DMS153 (cell line): ENCODE measurements at places on chromosomes 12 and 14.

GRCh38 chr14:83988275-83988674 lies 1541.7 kb upstream of the FLRT2 start:
- no peak for DNase-seq

DNA sequence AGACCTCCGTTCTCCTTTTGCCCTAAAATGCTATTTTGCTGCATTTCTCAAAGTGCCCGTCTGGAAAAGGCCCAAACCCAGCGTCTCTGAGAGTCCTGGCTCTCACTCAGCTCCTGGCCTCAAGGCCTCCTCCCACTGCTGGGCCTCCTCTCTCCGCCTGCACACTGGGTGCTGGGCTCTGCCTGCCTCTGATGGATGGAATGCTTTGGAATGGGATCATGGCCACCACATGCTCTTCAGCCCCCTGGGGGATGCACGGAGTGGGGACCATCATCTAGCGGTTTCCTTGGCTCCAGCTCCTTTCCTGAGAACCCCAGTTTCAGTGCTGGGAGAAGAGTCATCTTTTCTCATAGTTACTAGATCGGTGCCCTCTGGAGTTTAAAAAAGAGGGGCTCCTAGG lies 65.2 kb downstream of the KDM2B start:
- DNase-seq = no peak

DNA sequence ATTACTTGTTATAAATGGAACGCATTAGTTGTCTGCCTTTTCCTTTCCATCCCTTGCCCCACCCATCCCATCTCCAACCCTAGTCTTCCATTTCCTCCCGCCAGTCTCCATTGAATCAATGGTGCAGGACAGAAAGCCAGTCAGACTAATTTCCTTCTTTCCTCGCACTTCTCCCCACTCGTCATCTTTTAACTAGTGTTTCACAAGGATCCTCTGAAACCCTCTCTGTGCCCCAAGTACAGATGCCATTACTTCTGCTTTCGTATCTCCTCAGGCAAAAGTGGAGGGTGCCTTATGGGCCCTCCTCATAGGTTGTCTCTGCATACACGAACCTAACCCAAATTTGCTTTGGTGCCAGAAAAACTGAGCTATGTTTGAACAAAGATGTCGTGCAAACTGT lies 4.2 kb downstream of the DAZAP2 start:
- no peak for DNase-seq

DNA sequence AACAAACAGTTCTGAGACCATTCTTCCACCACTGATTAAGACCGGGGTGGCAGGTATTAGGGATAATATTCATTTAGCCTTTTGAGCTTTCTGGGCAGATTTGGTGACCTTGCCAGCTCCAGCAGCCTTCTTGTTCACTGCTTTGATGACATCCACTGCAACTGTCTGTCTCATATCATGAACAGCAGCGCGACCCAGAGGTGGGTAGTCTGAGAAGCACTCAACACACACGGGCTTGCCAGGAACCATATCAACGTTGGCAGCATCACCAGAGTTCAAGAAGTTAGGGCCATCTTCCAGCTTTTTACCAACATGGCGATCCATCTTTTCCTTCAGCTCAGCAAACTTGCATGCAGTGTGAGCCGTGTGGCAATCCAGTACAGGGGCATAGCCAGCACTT lies 16.9 kb downstream of the AEBP2 start:
- DNase-seq = no peak

GRCh38 chr12:3603576-3603975 lies 112.6 kb downstream of the PRMT8 start:
- no peak for DNase-seq

DNA sequence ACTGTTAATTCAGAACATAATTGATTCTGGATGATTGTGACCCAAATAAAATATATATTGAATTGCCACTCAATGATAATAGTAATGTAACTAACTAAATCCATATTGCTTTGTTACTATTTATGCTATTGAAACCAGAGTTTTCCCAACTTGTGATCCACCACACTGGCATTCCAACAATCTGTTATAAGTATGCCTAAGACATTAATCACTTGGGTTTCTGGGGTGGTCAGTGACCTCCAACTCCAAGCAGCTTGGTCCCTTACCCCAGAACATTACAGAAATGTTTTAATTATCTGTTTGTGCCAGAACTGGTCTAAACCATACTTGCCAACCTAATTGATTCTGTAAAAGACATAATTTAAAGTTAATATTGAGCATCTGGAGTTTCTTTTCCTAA lies 14.6 kb downstream of the CAPS2 start:
- no peak for DNase-seq

- DNase-seq = peak; percentile 60
These were observed 25.7 kb downstream of the KLRK1 start for GRCh38 chr12:10363914-10364814.

GRCh38 chr12:130117233-130117632 lies 45.0 kb upstream of the FZD10 start:
- no peak for DNase-seq

GRCh38 chr14:66993512-66993911 lies 195.7 kb upstream of the GARIN2 start:
- DNase-seq = no peak

DNA sequence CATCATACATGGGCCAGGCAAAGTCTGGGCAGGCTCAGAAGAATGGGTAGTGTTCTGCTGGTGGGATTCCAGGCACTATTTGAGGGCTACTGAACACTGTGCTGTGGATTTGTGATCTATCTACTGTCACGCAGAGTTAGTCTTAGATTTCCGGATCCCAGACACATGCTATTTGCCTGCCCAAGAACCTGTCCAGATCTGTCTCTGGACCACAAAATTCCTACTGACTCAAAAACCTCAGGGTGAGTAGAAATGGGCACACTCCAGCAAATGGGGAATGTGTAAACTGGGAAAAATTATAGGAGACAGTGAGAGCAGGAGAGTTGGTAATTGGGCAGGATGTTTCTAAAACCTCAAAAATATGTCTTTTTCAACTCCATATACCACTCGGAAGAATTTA lies 129.9 kb downstream of the GALC start:
- DNase-seq = no peak

DNA sequence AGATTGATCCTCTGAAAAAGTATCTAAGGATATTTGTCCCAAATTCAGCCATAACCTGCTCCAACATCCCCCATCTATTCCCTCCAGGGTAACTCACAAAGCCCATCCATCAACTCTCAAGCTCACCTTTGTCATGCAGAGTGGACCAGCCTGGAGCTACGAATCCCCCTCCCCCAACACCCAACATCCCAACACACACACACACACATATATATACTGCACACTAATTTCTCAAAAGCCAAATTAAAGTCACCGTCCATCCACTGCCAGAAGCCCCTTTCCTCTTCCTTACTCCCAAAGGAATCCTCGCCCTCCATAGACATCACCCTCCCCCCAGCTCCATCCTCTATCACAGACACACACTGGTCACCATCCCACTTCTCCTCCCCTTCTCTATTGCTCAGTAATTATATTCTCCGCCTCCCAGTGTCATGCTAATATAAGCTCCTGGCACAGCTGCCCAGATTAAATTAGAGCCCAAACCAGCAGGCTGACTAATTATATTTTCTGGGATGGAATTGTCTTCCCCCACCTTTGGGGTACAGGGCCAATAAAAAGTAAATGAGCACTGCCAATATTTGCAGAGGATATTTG lies 13.5 kb upstream of the TESPA1 start:
- DNase-seq = no peak

DNA sequence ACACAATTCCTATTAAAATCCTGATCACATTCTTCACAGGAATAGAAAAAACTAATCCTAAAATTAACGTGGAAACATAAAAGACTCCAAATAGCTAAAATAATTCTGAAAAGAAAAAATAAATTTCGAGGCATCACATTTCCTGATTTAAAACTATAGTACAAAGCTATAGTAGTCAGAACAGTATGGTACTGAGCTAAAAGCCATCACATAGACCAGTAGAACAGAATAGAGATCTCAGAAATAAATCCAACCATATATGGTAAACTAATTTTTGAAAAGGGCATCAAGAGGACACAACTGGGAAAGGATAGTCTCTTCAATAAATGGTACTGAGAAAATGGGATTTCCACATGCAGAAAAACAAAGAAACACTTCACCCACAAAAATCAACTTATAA lies 125.2 kb upstream of the DAAM1 start:
- DNase-seq = no peak

- no peak for DNase-seq
These were observed 886 bp downstream of the SIX1 start for GRCh38 chr14:60648249-60648933.

- DNase-seq = no peak
These were observed 76.1 kb upstream of the HECTD1 start for GRCh38 chr14:31283578-31284252.

GRCh38 chr14:98834119-98834518 lies 437.9 kb downstream of the BCL11B start:
- no peak for DNase-seq

GRCh38 chr12:1688086-1688710 lies 2.7 kb upstream of the ADIPOR2 start:
- DNase-seq = no peak

GRCh38 chr12:31518680-31519227 lies 72.2 kb downstream of the DENND5B start:
- DNase-seq = no peak

GRCh38 chr14:32342847-32343194 lies 13.7 kb downstream of the AKAP6 start:
- no peak for DNase-seq

DNA sequence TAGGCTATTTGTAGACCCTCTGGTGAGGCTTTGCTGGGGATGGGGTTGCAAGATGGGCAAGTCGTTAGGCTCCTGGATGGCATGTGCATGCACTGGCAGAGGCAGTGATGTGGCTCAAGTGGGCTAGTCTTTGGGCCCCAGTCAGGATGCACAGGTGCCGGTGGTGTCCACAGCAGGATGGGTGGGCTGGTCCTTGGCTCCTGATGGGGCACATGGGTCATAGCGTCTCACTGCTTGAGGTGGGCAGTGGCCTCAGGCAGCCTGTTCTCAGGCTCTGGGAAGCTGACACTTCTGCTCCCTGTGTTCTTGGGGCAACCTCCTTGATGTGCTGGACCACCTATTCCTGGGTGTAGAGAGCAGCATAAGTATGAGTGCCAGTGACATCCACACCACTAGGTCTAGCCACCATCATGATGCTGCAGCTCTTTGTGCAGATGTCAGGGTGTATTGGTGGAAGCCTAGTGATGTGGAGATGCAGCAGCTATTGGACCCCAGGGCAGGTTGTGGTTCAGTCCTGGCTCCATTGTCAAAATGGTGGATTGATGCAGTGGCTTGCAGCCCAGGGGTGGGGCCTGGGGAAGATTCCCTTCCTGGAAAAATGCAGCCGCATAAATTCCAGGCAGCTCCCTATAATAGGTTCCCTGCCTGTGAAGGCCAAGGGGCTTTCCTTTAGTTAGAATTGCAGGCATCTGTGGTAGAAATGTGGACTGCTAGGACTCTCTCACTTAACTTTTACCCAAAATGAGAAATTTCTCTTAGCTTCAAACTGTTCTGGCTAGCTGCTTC lies 742.5 kb upstream of the MDGA2 start:
- no peak for DNase-seq

DNA sequence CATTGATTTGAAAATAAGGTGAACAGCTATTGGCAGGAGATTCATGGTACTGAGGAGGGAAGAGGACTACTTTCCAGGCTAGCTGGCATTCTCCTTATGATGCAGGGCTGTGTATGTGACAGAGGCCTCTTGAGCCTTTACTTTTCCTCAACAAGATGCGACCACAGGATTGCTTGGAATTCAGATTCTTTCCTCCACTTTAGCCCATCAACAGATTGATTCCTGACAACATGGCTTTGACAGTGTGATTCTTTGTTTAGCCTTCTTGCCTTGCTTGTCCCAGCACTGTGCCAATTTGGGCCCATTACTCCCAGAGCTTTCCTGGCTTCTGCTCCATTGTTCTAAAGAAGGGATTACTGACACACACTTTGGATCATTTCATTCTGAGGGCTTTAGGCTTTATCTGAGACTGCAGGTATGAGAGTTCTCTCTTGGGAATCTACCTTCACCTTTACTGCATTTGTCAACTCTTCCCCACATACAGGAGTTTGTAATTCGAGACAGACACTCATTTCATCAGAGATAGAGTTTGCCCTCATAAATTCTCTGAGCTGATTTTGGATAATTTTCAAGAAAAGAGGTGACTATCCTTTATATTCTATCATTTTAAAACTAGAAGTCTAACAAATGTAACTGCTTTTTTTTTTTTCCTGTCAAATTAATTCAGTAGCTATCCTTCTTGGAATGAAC lies 206.4 kb upstream of the GZMB start:
- DNase-seq = no peak

DNA sequence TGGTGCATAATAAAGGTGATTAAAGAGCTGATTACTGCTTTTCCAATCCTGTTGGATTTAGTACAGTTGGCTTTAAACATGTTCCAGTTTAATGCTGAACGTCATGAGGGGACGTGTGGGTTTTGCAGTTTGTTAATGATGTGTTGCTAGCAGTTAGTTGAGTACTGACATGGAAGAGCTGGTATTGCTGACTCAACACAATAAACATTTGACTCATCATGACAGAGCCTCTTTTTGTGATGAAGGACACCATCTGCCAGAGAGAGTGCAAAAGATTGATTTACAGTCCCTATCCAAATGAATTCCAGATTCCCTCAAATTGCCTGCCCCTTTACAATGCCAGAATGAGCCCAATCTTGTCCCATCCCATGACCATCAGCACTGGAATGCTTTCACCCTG lies 346.2 kb upstream of the PRICKLE1 start:
- DNase-seq = no peak
